T follicular helper cell (primary cell): ENCODE measurements at places on chromosomes 11 and 22.

DNA sequence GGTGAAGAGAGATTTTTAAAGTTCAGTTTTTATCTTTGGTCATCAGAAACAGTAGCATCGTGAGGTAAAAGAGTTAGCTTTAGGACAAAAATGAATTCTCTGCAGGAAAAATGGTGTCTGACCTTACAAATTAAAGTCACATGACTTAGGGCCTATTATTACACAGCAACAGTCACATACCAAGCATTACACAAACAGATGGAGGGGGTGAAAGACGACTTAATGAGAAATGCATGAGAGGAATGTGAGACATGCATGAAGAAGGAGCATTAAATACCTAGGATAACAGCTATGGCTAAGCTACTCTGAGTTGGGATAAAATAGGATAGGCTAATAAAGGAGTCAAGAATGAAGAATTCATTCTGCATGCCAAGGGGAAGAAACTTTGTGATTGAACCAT, 77.5 kb downstream of the BLID start:
- DNase-seq, result no peak

- no peak for DNase-seq
Observed at GRCh38 chr11:44789496-44789895, 62.7 kb downstream of the TSPAN18 start.

GRCh38 chr11:28153586-28153985, 45.4 kb downstream of the METTL15 start:
- DNase-seq, result no peak

DNA sequence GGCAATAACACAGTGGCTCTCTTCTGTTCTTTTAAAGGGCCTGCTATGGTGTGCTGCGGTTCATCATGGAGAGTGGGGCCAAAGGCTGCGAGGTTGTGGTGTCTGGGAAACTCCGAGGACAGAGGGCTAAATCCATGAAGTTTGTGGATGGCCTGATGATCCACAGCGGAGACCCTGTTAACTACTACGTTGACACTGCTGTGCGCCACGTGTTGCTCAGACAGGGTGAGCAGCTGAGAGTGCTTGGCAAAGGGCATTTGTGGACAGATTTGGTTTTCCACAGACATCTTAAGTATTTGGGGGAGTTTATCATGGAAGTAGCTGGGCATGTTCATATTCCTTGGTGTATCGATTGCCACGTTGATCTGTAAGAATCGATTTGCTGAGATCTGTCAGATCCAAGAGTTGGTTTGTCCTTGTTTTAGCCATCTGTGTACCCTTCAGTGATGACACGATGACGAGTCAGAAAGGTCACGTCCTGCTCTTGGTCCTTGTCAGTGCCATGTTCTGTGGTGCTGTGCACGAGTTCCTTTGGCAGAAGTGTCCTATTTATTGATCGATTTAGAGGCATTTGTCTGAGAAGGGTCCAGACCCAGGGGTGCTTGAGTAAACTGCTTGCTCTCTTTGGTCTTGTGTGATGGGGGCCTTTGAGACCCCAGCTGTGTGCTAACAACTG, 4.8 kb downstream of the RPS3 start:
- DNase-seq, result no peak

DNA sequence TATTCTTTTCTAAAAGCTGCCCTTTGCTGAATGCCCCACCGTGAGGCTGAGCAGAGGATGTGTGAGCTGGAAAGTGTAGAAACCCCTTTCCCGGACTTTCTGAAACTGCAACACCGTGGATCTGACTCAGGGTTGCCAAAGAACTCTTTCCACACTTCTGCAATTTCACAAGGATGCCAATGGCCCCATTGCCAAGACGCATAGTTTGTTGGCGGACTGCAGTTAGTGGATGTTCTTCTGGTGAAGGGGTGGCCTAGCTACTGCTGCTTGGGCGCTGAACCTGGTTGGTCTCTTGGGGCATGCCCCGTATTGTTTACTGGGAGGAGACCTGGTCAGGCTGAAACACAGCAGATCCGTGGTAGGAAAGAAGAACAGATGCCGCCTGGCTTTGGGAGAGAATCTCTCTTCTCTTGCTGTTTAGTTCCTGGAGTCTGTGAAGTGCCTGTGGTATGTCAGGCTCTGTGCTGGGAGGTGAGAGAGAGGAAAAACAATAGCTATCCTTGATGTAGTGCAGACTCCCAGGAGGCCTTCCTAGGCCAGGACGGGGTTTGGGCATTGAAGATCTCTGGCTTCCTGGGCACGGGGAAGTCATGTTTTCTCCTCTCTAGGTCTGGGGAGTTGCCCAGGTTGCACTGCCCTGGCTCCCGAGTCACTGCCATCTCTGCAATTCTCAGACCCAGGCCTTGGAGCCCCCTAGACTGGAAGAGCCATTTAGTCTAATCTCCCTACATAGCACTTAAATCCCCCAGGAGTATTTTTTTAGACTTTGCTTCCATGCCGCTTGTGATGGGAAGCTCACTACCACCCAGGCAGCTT, 26.9 kb downstream of the CD82 start:
- DNase-seq, result no peak

GRCh38 chr22:19666673-19667593, 47.4 kb upstream of the SEPTIN5 start:
- no peak for DNase-seq

- no peak for DNase-seq
Observed at GRCh38 chr11:96161307-96162089, 181.5 kb downstream of the MAML2 start.

DNA sequence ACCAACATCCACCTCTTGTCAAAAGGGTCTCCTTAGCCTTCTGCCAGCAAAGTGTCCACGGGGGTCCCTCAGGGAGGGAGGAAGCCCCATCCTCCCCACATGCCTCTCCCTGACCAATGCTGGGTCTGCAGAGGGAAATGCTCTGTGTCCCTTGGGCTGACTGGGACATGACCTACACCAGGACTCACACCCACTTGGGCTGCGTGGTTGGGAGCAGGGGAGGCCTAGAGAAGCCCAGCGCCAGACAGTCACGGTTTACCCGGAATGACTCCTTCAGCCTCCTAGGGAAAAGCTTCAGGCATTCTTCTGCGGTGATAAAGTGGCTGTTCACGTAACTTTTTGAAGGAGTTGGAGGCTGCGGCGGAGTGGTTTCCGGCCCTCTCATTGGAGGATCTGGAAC, 180.3 kb downstream of the EFCAB6 start:
- DNase-seq, result no peak

DNA sequence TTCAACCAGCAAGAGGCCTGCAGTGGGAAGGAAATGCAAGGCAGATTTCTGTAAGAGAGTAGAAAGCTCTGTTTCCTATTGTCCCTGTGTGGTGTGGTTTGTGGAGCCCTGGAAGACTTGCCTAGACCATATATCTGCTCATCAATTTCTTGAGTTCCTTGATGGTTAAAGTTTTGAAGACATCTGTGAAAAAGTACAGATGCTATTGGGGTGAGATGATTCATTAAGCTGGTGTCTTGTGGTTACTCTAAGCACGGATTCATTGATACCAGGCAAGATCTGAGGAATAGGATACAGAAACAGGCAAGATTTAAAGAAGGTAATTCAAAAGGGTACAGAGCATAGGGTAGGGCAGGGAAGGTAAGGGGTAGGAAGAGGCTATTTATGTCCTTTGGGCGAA, 275.8 kb upstream of the SESN3 start:
- DNase-seq, result no peak

DNA sequence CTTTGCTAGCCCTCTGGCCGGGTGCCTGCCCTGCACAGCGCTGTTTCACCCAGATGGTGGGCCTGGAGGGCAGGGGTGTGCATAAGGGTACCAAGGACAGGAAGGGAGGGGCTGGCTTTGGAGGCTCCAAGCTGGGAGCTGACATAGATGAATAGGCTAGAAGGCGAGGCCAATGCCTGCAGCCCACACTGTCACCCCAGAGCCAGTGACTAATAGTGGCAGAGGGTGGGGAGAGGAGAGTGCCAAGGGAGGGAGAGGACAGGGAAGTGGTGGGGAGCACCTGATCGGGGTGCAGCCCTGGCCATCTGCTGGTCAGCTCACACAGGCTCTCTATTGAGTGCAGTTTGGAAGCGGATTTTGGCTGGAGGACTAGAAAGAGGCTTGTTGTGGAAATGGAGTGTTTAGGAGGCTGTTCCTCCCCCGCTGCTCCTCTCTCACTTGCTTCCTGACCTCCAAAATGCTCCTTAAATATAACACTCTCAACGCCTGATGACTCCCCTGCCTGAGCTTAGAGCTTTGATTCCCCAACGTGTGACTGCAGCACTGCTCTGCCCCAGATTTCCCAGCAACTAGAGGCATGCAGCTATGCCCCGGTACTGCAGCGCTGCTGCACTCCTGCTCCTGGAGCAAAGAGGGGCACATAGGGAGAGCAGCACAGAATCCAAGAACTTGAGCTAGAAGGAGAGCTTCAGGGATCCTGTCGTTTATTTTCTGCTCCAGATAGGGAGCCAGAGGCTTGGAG, 89.2 kb downstream of the GRAMD1B start:
- no peak for DNase-seq
